ENCODE measurements at places on chromosomes 5 and 9. TPM values are rescaled to one million over a fixed set of nuclear protein-coding genes. Genes with fewer than 3 reads are reported as not detected.

DNA sequence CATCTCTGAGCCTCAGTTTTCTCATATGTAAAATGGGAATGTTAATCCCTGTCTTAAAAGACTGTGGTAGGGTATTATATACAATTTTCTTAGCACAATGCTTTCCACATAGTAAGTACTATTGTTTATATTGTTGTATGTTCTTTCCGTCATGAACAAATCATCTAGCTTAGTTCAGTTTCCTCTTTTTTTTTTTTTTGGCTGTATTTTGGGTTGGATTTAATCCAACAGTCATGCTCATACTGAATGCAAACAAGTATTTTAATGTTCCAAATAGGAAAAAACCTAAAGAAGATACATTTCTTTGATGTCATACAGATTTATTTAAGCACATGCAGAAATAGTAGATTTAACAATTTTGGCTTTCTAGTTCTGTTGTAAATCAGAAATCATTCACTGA, 95.1 kb downstream of the RNF180 start:
- H3K4me3 ChIP-seq = no peak overlapping the region
- H3K4me1 ChIP-seq = no peaks in the 10 kb centered on the region
- no peaks in the 10 kb centered on the region for H3K27me3 ChIP-seq
- H3K36me3 ChIP-seq = no peaks in the 10 kb centered on the region
- DNase-seq = no peak
- H3K27ac ChIP-seq = no peak overlapping the region

DNA sequence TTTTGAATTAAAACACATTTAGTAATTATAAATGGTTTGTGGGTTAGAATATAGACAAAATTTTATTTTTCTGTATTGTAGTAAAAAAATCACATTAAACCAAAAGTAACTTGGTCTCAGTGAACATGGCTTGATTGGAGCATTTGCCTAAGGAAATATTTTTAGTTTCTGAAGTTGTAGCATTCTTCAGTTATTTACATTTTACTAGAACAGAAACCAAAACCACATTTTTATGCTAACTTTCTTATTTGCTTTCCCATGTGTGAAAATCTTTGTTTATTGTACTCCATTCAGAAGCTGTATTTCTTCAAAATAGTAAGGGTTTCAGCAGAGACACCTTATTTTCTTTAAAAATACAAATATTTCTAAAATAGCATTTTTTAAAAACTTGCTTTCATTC, 129.9 kb downstream of the SGCD start:
- no peak overlapping the region for H3K27ac ChIP-seq
- no peaks in the 10 kb centered on the region for H3K4me1 ChIP-seq
- no peak overlapping the region for H3K4me3 ChIP-seq
- no peaks in the 10 kb centered on the region for H3K36me3 ChIP-seq
- DNase-seq = no peak

GRCh38 chr5:168296682-168297081, 5.2 kb downstream of the WWC1 start:
- no peak for DNase-seq
- H3K4me3 ChIP-seq = no peak overlapping the region
- no peaks in the 10 kb centered on the region for H3K36me3 ChIP-seq
- H3K4me1 ChIP-seq = no peaks in the 10 kb centered on the region
- H3K27ac ChIP-seq = no peak overlapping the region

GRCh38 chr5:10352430-10353240, 860 bp upstream of the MARCHF6 start:
- H3K36me3 ChIP-seq = no peaks in the 10 kb centered on the region
- peak overlapping the region; percentile 79 for H3K4me3 ChIP-seq
- peak; percentile 31 for DNase-seq
- H3K4me1 ChIP-seq = peaks cover 29% of the 10 kb centered on the region
- H3K27ac ChIP-seq = peak overlapping the region; percentile 97

DNA sequence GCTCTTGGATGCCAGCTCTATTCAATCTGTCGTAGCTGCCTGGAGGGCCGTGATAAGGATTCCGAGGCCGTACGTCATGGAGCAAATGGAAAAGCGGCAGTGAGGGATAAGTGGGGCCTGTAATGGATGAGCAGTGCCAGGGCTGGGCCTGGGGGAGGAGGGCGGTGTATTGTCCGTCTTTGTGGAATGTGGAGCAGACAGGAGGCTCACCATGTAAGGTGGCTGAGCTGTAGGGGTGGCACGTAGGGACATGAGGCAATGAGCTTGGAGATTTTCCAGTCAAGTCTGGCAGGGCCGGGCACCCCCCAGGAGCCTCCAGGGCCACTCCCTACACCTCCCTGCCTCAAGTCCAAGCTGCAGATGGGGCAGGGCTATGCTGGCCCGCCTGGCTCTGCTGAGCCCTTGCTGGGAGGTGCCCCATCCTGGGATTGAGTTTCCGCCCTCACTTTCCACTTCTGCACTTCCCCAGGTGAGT, 29.2 kb downstream of the NCS1 start:
- no peaks in the 10 kb centered on the region for H3K27me3 ChIP-seq
- no peak for DNase-seq
- no peak overlapping the region for H3K4me3 ChIP-seq
- no peak overlapping the region for H3K27ac ChIP-seq

- no peaks in the 10 kb centered on the region for H3K4me1 ChIP-seq
- H3K36me3 ChIP-seq = no peaks in the 10 kb centered on the region
- no peak for DNase-seq
- H3K4me3 ChIP-seq = no peak overlapping the region
Measured at GRCh38 chr5:100519075-100519474, 16.1 kb upstream of the FAM174A start.

DNA sequence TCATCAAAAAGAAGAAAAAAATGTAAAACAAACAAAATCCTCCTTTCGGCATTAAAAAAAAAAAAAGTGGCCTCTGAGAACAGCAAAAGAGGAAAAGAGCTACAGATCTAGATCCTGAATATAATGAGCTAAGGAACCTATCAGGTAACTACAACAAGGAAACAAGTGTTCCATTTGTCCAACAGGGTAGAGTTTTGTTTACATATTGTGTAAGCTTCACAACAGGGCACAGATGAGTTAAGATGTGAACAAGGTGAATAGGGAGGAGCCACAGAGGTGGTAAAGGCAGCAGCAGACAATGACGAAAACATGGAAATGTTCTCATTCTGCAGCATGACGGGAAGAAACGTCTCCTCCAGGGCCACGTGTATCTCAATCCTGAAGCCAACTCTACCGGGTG, 14.4 kb downstream of the ELP1 start:
- H3K4me1 ChIP-seq = no peaks in the 10 kb centered on the region
- H3K27me3 ChIP-seq = no peaks in the 10 kb centered on the region
- no peak overlapping the region for H3K4me3 ChIP-seq
- no peak for DNase-seq

DNA sequence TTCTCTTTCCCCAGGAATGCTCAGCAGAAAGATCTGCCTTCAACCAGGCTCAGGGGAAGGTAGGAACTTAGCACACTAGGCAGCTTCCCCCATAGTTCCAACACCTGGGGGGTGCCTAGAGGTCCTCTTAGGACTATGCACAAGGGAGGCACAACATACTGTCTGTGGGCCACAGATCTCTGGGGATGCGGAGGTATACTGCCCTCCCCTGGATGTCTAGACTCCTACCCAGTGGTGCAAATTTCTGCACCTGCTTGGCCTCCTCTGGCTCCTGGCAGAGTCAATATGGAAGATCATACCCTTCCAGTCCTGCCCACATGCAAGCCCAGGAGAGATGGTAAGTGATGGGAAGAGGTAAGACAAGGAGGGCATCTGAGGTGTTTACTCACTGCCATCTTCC, 247.5 kb upstream of the DAPK1 start:
- H3K4me1 ChIP-seq = no peaks in the 10 kb centered on the region
- H3K36me3 ChIP-seq = no peaks in the 10 kb centered on the region
- H3K27me3 ChIP-seq = peaks cover 9% of the 10 kb centered on the region
- H3K27ac ChIP-seq = no peak overlapping the region

- no peaks in the 10 kb centered on the region for H3K27me3 ChIP-seq
- peak overlapping the region; percentile 90 for H3K27ac ChIP-seq
- no peaks in the 10 kb centered on the region for H3K36me3 ChIP-seq
- H3K4me1 ChIP-seq = peaks cover 15% of the 10 kb centered on the region
Measured at GRCh38 chr9:16869131-16869881, 1.2 kb downstream of the BNC2 start.

GRCh38 chr9:72151104-72151503, 1.9 kb downstream of the GDA start:
- no peak overlapping the region for H3K27ac ChIP-seq
- peaks cover 4% of the 10 kb centered on the region for H3K4me1 ChIP-seq
- DNase-seq = no peak
- H3K27me3 ChIP-seq = no peaks in the 10 kb centered on the region

- H3K36me3 ChIP-seq = no peaks in the 10 kb centered on the region
- DNase-seq = no peak
- H3K27me3 ChIP-seq = no peaks in the 10 kb centered on the region
- no peaks in the 10 kb centered on the region for H3K4me1 ChIP-seq
- no peak overlapping the region for H3K4me3 ChIP-seq
- no peak overlapping the region for H3K27ac ChIP-seq
Measured at GRCh38 chr9:26973989-26974388, 17.8 kb downstream of the IFT74 start.

GRCh38 chr9:33446240-33446945, 1.0 kb downstream of the AQP3 start:
- H3K4me3 ChIP-seq = peak overlapping the region; percentile 49
- H3K27me3 ChIP-seq = no peaks in the 10 kb centered on the region
- no peak for DNase-seq
- H3K36me3 ChIP-seq = no peaks in the 10 kb centered on the region

- peaks cover 7% of the 10 kb centered on the region for H3K4me1 ChIP-seq
- no peak for DNase-seq
- H3K27ac ChIP-seq = no peak overlapping the region
- no peaks in the 10 kb centered on the region for H3K27me3 ChIP-seq
Measured at GRCh38 chr9:21084242-21084850, 6.6 kb upstream of the IFNB1 start.

GRCh38 chr5:139681466-139681865, 33.3 kb downstream of the CXXC5 start:
- H3K36me3 ChIP-seq = peaks cover 12% of the 10 kb centered on the region
- DNase-seq = no peak
- peaks cover 50% of the 10 kb centered on the region for H3K4me1 ChIP-seq
- no peaks in the 10 kb centered on the region for H3K27me3 ChIP-seq
- no peak overlapping the region for H3K4me3 ChIP-seq

- no peak overlapping the region for H3K4me3 ChIP-seq
- H3K4me1 ChIP-seq = no peaks in the 10 kb centered on the region
Measured at GRCh38 chr9:99020786-99021436, 77.2 kb downstream of the COL15A1 start.

- H3K4me1 ChIP-seq = no peaks in the 10 kb centered on the region
- H3K4me3 ChIP-seq = no peak overlapping the region
- no peak overlapping the region for H3K27ac ChIP-seq
Measured at GRCh38 chr9:124442826-124443225, 7.4 kb upstream of the ADGRD2 start.

DNA sequence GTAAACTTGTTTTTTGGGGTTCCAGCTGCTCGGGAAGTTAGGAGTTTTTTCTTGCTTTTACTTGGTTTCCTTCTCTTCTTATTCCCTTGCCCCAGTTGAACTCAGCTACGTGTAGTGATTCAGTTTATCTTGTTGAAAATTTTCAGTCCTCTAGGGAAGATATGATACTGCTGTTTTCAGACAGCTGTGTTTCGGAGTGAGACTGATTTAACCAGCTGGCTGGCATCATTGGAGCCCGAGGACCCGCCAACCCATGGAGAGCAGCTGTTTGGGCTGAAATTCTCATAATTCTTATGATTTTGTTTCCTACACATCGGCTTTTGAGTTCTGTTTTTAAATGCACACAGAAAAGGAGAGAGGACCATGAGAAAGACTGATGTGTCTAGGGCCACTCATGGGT, 271.5 kb downstream of the NR3C1 start:
- DNase-seq = no peak
- no peaks in the 10 kb centered on the region for H3K36me3 ChIP-seq
- peak overlapping the region; percentile 97 for H3K27ac ChIP-seq
- H3K4me3 ChIP-seq = no peak overlapping the region
- H3K27me3 ChIP-seq = no peaks in the 10 kb centered on the region
- peaks cover 95% of the 10 kb centered on the region for H3K4me1 ChIP-seq

GRCh38 chr9:138022121-138022741, 144.6 kb downstream of the CACNA1B start:
- no peaks in the 10 kb centered on the region for H3K36me3 ChIP-seq
- H3K4me3 ChIP-seq = no peak overlapping the region
- no peak overlapping the region for H3K27ac ChIP-seq
- no peak for DNase-seq
- no peaks in the 10 kb centered on the region for H3K4me1 ChIP-seq
- peaks cover 12% of the 10 kb centered on the region for H3K27me3 ChIP-seq

- no peaks in the 10 kb centered on the region for H3K4me1 ChIP-seq
- H3K27me3 ChIP-seq = no peaks in the 10 kb centered on the region
- H3K4me3 ChIP-seq = no peak overlapping the region
- H3K27ac ChIP-seq = no peak overlapping the region
Measured at GRCh38 chr5:98292496-98292895, 481.0 kb upstream of the RGMB start.

GRCh38 chr9:38205279-38205678, 136.3 kb upstream of the SHB start:
- no peak for DNase-seq
- H3K27me3 ChIP-seq = no peaks in the 10 kb centered on the region
- H3K4me3 ChIP-seq = no peak overlapping the region

GRCh38 chr9:93010704-93011103, 47.8 kb upstream of the SUSD3 start:
- no peaks in the 10 kb centered on the region for H3K36me3 ChIP-seq
- H3K27ac ChIP-seq = no peak overlapping the region
- H3K4me3 ChIP-seq = no peak overlapping the region
- no peak for DNase-seq
- no peaks in the 10 kb centered on the region for H3K27me3 ChIP-seq
- no peaks in the 10 kb centered on the region for H3K4me1 ChIP-seq

GRCh38 chr5:141811287-141812155, 66.7 kb downstream of the PCDH1 start:
- H3K4me3 ChIP-seq = no peak overlapping the region
- no peak for DNase-seq
- H3K4me1 ChIP-seq = peaks cover under 1% of the 10 kb centered on the region
- no peak overlapping the region for H3K27ac ChIP-seq
- H3K27me3 ChIP-seq = peaks cover 21% of the 10 kb centered on the region

GRCh38 chr5:160473681-160474080, 52.0 kb downstream of the PTTG1 start:
- H3K27ac ChIP-seq = no peak overlapping the region
- DNase-seq = no peak
- H3K4me3 ChIP-seq = no peak overlapping the region
- no peaks in the 10 kb centered on the region for H3K4me1 ChIP-seq

GRCh38 chr5:13359344-13359743, 585.1 kb downstream of the DNAH5 start:
- H3K27me3 ChIP-seq = no peaks in the 10 kb centered on the region
- H3K4me3 ChIP-seq = no peak overlapping the region
- H3K27ac ChIP-seq = no peak overlapping the region
- DNase-seq = no peak

The N4BP3 gene
- total RNA-seq = 3.2 TPM

The SPZ1 gene
- not detected for total RNA-seq

The OLFML2A gene
- total RNA-seq = 41.8 TPM

The ACSL6 gene
- 0.29 TPM for total RNA-seq

The ROR2 gene
- 1.2 TPM for total RNA-seq

The BRINP1 gene
- 0.07 TPM for total RNA-seq

The CYSRT1 gene
- not detected for total RNA-seq

The NOL6 gene
- total RNA-seq = 18.1 TPM

The PRR16 gene
- 0.66 TPM for total RNA-seq

The NRARP gene
- total RNA-seq = 4.4 TPM

Data from gastrocnemius medialis (tissue), 4 donors.